ENCODE measurements at places on chromosomes 3 and 15. TPM values are rescaled to one million over a fixed set of nuclear protein-coding genes. Genes with fewer than 3 reads are reported as not detected.

The ZCWPW2 gene
- total RNA-seq: 0.12 TPM

The PRKCI gene
- 18.5 TPM for total RNA-seq

The ATP13A5 gene
- total RNA-seq: not detected

The RPL15 gene
- 1,401 TPM for total RNA-seq

The CPLX3 gene
- total RNA-seq: 0.91 TPM

The FAM98B gene
- total RNA-seq: 34.7 TPM

The KCNMB2 gene
- not detected for total RNA-seq

The SLC9C1 gene
- total RNA-seq: not detected

The LYZL4 gene
- not detected for total RNA-seq

The HRG gene
- not detected for total RNA-seq

The TM6SF1 gene
- total RNA-seq: 15.9 TPM

The RASGRP1 gene
- total RNA-seq: 224 TPM

The NR1I2 gene
- not detected for total RNA-seq

The PROK2 gene
- not detected for total RNA-seq

The GUCA1C gene
- total RNA-seq: not detected

The AZI2 gene
- 51.9 TPM for total RNA-seq

The OCA2 gene
- not detected for total RNA-seq

The ZMYND10 gene
- 1.2 TPM for total RNA-seq

The FBXW12 gene
- total RNA-seq: not detected

The THRB gene
- not detected for total RNA-seq

The NR2E3 gene
- total RNA-seq: not detected

The DISP2 gene
- total RNA-seq: 1.0 TPM

The CPNE9 gene
- total RNA-seq: 0.59 TPM

The GP9 gene
- total RNA-seq: not detected

The PEX5L gene
- 0.12 TPM for total RNA-seq

The CHST13 gene
- total RNA-seq: not detected
